ENCODE measurements at places on chromosomes 1 and 21.

DNA sequence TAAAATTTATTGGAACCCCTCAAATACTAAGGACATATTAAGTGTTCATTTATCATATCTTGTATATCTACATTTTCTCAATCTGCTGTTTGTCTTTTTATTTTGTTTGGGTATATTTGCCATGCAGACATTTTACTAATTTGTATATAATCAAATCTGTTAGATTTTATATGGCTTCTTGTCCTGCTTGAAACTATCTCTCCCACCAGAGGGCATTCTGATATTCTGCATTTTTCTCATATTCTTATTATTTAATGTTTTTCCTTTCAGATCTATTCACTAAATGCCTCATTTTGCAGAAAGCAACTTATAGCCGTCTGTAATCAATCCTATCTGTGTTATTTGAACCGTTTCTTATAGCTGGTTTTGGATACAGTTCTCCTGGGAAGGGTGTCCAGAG lies 745.5 kb downstream of the LRRIQ3 start:
- no peak for DNase-seq

DNA sequence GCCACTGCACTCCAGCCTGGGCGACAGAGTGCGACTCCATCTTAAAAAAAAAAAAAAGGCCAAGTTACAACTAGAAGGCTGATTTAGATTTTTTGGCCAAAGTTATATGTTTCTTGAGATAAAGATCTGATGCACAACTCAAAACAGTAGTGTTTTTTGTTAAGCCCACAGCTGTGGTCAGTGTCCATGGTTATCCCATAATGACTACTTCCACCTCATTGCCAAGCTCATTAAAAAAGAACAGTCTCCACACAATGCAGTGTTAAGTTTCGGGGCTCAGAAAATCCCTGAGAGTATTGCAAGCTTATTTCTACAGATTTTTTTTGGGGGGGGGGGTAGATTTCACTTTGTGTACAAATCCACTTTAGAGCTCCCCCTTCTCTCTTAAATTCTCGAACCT lies 120.5 kb downstream of the RUNX1 start:
- DNase-seq = no peak

DNA sequence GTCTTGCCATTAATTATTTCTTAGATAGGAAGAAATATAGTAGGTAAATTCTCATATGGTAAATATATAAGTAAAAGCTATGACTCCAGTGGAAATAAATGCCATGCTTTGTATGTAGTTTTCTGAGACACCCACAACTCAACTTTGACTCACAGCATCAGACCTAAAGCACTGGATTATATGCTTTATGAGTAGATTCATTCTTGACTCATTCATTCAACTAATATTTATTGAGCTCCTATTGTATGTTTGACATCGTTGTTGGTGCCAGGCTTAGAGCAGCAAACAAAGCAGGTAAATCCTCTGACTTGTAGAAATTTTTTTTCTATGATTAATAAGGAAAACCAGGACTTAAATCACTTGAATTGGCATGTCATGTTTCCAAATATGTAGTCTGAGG lies 211.4 kb downstream of the PTPRC start:
- DNase-seq = no peak

- no peak for DNase-seq
Observed at GRCh38 chr21:41610042-41610839, 102.3 kb upstream of the TMPRSS2 start.
